ENCODE measurements at places on chromosomes 13 and 19.

DNA sequence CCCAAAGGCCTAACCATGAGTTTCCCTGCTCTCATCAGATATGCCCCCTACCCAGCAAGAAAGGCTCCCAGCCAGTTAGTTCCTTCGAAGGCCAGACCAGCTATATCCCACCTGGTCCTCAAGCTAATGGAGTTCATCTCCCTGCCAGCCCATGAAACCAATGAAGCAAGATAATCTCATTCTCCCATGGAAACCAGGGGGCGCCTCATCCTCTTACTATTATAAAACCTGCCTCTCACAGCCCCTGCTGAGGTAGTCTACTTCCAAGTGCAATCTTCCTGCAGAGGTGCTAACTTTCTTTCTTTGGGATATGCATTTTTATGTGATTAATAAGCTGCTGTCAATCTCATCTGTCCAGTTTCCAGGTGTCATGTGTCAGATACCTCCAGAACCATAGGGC, 34.0 kb upstream of the ZNF573 start:
- DNase-seq, result no peak

DNA sequence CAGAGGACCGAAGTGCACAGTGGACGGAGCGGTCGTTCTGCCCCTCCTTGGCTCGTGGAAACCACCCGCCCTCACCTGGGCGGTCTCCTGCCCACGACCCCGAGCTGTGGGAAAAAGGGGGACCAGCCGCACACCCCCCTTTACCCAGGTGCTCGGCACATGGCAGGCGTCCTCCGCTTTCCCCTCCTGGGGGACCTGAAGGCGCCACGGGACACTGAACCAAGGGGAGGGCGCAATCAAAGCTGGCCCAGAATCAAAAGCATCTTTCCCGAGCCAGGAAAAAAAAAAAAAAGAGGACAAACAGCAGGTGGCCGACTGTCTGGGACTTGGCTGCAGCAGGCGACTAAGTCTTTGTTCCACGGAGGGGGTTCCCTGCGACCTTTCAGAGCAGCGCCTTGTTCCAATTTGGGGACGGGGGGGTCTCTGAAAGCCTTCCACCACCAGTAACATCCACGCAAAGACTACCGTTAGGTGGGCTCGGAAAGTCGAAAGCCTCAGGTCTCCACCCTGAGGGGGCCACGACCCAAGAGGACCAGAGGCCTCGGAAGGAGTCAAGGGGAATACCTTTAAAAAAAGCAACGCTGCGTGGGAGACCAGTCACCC, 1.1 kb downstream of the MBD3 start:
- DNase-seq, result no peak

DNA sequence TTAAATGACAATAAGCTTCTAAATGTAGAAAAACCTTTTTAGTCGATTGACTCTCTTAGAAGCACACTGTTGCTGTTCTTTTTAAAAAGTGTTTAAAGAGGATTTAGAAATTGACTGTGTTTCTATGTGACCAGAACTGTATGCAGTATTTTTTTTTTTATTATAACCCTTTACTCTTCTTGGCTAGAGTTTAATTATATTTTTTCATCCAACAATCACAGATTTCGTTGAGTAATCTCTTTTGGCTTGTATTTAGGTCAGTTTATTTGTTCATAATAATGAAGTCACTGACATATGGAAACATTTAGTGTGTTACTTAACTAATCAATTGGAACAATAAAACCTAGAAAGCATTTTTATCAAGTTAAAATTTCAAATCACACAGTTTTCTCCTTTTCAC, 19.9 kb downstream of the CSNK1A1L start:
- DNase-seq, result no peak

DNA sequence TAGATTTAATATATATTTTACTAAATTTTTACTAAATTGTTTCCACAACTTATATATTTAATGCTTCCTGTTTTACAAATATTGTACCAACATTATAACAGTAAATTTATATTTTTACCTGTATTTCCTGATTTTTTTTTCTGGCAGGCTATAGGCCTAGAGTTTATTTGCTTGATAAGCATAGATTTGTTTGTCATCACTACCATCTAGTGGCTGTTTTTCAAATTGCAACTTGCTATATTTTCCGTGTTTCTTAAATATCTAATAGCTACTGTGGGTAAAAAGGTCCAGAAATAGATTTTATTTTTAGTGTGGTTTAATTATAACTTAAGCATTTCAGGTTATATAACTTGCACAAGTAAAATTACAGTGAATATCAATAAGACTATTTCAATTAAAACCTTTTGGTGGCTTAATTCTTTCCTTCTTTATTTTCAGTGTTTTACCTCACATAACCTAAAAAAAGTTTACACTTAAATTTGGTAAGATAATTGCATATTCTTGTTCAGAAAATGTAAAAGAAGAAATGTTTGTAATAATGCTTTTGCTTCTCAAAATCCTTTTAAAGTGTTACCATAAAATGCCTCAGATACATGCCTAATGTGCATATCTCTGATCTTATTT, 60.6 kb downstream of the NDFIP2 start:
- DNase-seq, result no peak

DNA sequence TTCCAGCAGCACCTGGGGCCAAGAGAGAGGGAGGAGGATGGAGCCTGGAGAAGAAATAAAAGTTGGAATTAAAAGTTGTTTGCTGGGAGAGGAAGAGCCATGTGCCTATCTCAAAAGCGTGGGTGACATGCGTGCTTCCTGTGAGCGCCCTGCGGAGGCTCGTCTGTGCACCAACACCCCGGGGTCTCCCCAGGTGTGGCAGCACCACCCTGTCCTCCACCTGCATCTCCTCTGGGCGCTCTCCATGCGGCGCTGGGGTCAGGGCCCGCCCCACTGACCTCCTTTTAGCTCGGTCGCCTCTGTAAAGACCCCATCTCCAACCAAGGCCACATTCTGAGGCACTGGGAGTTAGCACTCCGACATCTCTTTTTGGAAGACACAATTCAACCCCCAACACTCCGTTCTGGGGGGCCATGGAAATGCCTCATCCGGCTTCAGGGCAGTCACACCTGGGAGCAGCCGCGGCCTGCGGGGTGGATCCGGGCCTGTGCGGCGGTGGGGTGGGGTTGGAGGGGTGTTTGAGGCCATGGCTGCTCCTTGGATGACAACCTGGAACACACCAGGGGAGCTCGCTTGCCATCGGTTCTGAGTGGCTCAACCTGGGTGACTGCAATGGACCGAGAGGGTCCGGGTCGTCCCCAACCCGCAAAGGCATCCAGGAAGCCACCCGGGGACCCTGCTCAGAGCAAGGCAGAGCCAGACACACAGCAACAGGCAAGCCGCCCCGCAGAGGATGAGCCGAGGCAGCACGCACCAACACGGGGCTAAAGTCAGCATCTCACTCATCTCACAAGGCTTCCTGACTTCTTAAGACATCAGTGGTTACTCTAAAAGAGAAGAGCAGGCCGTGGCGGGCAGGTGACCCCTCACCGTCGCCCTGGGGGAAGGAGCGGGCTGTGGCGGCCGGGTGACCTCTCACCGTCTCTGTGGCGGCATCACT, 79.4 kb upstream of the MCF2L start:
- no peak for DNase-seq

DNA sequence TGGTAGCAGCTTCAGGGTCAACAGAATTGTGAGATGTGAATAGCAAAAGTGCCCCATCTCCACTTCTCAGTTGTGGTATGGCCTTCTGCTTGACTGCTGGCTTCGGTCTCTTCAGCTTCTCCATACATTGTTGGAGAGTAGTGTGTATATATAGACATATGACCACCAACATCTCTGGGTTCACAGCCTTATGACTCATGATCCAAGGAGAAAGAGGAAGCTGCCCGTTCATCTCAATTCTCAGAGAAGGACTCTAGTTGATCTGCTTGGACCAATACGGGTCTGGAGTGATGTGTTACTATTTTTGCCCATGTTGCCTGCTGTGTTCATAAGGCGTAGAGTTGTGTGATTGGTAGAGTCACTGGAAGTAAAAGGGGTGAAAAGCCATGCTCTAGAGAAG, 3.6 kb upstream of the COMMD6 start:
- DNase-seq, result no peak

- no peak for DNase-seq
These were observed 572 bp downstream of the SHISA2 start for GRCh38 chr13:26051231-26051656.

- DNase-seq, result no peak
These were observed 141.9 kb downstream of the TEX29 start for GRCh38 chr13:111462221-111462764.

GRCh38 chr13:51814825-51815650, 11.1 kb upstream of the DHRS12 start:
- peak; percentile 52 for DNase-seq

DNA sequence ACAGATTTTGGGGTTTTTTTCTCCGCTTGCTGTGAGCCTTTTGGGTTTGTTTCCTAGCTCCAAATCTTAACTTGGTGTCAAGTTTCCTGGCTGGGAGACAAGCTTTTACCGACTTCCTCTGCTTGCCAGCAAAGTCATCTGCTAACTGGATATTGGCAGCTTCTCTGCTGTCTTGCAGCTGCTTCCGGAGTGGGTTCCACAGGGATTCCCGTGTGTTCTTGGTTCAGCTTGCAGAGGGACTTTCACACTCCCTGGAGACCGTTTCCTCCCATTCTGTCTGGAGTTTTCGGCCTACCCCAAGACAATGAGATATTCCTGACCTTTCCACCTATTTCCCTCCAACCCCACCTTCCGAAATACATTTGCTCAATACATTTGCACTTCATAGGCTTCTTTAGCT, 2.2 kb upstream of the COLGALT1 start:
- DNase-seq, result peak; percentile 74

DNA sequence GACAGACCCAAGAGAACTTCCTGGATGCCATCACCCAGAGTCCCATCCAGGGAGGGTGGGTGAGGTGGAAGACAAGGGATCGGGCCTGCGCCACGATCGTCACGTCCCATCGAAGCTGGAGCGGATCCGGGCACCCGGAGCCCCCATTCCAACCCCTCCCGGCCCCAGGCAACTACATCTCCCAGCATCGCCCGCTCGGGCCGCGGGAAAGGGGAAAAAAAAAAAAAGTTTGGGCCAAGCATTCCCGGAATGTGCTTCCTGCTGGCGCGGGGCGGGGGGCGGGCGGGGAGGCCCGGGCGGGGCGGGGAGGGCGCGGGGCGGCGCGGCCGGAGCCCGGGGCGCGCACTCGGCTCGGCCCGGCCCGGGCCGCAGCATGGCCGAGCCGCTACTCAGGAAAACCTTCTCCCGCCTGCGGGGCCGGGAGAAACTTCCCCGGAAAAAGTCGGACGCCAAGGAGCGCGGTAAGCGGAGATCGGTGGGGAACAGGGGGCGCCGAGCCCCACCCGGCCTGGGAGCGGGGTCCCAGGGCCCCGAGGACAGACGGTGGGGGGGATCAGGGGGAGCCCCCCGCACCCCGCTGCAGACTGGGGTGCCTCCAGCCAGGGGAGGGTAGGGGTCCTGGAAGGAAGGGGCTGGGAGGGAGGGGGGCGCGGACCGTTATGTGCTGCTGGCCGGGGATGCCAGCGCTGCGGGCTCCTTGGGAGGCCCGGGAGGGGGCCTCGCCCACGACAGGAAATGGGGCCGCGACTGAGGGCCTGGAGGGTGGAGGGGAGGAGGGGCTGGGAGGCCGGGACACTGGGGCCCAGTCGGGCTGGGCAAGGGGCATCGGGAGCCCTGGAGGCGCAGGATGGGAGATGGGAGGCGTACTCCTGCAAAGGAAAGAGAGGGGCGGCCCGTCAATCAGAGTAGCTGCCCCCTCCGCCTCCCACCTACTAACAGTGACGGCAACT, at the start of gene SYDE1:
TSS of gene SYDE1 (plus strand) at position 341 of the 950 bp plus-strand sequence. CDS start at position 374, 33 bp downstream.
- DNase-seq, result peak; percentile 60

DNA sequence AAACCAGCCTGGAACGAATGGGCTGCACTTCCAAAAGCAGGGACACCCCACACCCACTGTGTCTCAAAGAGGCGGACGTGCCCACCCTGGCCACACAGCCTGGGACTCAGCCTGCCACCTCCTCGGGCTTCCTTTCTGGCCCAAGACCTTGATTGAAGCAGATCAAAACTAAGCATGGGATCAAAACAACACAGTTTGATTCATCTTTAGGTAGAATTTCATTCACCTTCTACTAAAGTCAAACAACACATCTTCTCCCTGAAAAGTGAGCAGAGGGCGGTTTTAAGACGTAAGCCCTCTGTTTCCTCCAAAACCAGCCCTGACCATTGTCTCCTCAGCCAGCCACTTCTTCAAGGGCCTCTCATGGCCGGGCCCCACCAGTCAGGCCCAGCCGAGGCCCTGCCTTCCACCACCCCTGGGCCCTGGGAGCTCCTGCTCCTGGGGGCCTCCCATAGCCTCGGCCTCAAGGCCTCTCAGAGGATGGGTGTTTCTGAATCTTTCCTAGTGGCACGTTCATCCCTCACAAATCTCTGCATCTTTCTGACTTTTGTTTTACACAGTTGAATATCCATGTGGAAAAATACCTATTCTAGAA, 6.3 kb upstream of the F10 start:
- no peak for DNase-seq

- no peak for DNase-seq
These were observed 47.3 kb upstream of the NBEA start for GRCh38 chr13:34894756-34895155.

GRCh38 chr19:10742476-10742875, 24.6 kb downstream of the DNM2 start:
- DNase-seq, result no peak

DNA sequence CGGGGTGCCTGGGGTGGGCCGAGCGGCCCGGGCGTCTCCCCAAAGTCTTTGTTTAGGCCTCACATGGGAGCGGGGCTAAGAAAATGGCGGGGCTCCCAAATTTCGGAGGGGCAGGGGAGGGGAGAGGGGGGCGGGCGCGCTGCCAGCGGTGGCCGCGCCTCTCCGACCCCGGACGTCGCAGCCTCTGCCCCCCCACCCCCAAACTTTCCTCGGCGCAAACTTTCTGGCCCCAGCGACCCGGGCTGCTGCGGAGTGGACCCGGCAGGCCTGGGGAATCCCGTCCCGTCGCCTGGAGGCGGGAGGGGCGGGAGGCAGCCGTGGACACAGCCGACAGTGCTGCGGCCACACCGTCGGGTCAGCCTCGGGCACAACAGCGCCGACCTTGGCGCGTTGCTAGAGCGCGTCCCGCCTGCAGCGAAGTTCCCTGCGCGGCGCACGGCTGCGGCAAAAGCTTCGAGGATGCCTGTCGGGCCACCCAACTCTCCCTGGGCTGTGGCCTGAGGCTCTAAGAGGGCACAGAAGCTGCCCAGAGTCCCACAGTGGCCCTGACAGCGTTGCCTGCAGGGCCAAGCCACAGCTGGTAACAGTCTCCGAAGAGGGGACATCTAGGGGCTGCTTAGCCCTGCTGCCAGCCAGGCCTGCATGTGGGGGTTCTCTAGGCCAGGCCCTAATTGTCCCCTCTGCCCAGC, 1.3 kb downstream of the NFIX start:
- DNase-seq, result no peak

Measured in SW 1271 (cell line).